ENCODE measurements at places on chromosomes 7 and 10.

GRCh38 chr10:128386231-128386630, 260.0 kb upstream of the MKI67 start:
- DNase-seq: no peak

DNA sequence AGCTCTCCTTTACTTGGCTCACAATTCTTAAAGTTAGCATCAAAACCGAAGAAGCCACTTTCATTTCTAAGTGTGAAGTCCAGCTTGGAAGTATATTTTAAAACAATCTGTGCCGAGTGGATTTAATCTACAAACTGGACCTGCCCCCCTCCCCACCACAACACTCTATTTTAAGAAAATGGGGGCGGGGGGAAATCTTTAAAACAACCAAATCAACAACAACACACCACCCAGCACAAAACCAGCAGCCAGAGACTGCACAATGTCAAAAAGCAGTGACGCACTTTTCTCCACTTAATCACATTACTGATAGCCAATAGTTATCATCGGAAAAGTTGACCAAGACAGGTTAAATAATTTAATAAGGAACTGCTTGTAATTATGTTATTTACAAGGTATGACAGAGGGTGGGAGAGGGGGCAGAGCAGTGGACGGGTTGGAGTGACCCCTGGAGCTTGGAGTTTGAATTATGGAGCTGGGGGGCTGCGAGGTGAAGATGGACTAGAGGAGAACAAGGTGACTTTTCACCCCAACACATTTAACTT, 2.8 kb downstream of the EBF3 start:
- no peak for DNase-seq

GRCh38 chr10:11782793-11783557, 40.2 kb upstream of the PROSER2 start:
- DNase-seq: no peak

- no peak for DNase-seq
Observed at GRCh38 chr7:37149051-37149772, 299.5 kb downstream of the ELMO1 start.

- DNase-seq: no peak
Observed at GRCh38 chr7:84948634-84949033, 238.2 kb downstream of the SEMA3D start.

DNA sequence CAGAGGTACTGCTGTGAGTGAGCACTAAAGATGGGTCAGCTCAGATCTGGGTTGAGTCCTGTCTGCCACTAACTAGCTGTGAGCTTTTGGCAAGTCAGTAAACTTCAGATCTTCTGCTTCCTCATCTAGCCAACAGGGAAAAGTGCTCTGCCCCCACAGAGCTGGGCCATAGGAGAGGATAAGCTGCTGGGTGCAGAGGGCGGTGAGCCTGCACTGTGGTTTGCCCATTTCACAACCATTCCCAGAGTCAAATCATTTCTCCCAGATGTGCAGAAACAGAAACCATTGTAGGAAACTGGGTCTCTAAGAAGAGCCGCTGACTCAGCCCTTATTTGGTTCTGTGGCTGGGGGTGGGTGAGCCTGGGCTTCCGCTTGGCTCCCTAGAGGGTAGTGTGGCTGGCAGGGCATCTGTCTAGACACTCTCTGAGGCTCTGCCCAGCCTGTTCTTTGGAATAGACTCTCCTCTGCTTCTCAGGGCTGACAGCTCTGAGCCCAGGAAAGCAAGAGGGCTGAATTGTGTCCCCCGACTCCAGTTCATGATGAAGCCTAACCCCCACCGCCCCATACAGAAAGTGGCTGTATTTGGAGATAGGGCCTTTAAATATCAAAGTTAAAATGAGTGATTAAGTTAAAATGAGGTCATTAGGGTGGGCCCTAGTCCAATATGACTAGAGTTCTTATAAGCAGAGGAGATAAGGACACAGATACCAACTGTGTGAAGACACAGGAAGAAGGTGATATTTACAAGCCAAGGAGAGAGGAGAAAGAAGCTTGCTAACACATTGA, 29.5 kb upstream of the ARHGAP22 start:
- DNase-seq: peak; percentile 22

DNA sequence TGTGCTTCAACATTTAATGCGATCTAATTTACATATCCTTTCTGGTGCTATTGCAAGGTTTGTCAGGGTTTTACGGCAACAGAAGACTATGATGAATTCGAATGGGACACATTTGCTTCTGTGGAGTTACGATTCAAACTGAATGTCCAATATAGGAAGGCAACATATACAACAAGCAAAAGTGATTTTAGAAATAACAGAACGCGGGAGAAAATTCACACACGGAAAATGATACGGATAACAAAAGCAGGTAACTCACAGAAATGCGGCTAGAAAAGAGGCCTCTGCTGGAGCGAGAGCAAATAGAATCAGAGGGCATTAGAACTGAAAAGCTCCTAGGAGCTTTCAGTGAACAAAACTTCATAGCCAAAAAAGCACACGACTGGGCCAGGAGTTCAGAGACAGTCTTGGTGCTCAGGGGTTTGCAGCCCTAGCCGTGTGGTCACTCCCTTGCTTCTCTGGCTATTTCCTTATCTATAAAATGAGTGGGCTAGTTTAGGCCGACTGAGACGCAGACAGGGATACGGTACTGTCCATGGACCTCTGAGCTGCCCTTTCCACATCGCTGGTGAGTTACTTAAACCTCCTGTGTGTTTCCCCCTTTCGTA, 557 bp upstream of the TAX1BP1 start:
- DNase-seq: no peak

DNA sequence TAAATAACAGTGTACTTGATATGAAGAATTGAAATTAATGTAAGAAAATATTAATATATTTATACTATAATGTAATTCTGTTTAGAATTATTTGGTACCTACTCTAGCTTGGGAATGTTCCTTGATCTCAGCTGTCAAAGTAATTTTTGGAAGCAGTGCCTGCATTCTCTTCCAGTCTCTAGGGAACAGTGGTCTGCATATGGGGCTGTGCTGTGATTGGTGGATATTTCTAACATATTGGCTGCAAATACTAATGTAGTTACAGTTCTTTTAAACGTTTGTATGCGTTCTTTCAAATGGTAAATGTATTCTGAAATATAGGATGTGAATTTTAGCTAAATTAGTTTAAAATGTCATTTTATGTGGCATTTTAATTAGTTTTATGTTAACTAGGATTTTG, 87.2 kb downstream of the PHF14 start:
- no peak for DNase-seq

DNA sequence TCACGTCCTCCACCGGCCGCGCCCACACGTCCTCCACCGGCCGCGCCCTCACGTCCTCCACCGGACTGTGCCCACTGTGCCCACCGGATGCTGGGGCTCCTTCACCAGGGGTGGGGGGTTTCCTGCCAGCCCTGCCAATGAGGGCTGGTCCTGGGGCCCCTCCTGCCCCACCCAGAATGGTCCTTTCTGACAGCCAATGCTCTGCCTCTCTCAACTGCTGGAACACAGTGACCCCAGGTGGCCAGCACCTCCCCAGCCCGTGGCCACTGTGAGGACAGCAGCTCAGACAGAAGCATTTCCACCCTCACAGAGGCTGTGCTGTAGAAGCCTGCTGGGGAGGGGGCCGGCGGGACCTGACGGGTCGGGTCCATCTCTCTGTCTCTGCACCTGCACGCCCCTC, 90.1 kb upstream of the DNAAF5 start:
- no peak for DNase-seq

DNA sequence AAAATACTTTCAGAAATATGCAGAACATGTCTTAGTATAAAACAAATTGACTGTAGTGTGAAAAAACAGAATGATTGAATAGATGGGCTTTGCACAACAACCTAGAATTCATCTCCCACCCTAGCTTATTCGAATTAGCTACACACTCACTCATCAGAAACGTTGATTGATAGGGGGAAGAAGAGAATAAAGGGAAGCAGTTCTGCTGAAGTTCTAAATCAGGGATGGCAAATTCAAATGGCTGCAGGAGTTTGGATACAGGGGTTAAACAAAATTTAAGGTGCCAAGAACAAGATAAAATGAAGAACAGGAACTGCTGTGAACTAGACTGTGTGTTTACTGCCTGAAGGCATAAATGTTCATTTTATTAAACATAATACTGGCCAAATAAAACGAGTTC, 9.0 kb downstream of the CD36 start:
- no peak for DNase-seq

DNA sequence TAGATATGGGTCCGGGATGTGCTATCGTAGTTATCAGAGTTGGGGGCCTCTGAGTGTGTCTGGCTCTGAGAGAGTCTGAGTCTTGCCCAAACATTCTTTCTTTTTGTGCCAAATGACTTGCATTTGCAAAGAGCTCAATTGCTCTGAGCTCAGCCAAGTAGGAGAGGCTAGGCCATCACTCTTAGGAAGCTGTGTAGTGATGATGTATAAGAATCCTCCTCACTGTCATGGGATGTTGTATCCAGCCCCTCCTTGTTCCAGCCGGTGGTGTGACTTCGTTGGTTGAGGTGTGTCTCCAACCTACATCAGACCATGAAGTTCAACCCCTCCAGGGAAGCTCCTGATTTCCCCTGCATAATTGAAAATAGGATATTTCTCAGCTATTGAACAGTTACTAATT, 97.5 kb upstream of the NPS start:
- no peak for DNase-seq

- DNase-seq: no peak
Observed at GRCh38 chr10:69861251-69862240, 59.8 kb downstream of the COL13A1 start.

- no peak for DNase-seq
Observed at GRCh38 chr7:30270921-30271320, 13.5 kb upstream of the ZNRF2 start.

DNA sequence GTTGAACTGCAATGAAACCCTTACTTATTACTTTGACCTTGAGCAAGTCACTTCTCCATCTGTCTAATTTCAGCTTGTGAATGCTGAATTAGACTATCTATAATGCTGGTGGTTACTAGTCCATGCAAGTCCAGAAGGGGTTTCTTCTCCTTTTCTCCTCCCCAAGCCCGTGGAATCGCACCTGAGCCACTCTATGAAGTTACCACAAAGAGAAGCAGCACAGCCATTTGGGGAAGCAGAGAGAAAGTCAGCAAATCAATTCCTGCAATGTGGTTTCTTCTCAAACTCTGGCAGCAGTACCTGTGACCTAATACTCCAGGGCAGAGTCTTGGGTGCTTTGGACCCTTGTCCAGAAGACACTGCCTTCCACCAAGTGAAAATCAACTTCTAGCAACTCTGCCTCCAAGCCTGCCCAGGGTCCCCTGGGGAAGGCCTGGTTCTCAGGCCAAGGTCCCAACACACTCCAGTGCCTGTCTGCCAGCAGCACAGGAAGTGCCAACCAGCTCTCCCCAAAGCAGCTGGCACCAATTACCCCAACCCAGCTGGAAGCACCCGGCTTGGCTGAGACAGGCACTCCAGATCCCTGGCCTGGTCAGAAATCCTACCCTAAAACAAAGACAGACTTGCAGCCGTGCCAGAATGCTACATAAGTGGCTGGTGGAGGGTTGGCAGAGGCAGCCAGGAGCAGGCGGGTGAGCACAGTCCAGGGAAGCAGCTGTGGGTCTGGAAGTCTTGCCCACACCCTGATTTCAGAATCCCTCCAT, 200.3 kb downstream of the LSM5 start:
- no peak for DNase-seq

GRCh38 chr7:157541295-157542067, 204.7 kb downstream of the DNAJB6 start:
- DNase-seq: no peak

- DNase-seq: no peak
Observed at GRCh38 chr7:25122373-25122772, 2.7 kb downstream of the CYCS start.

GRCh38 chr10:130636313-130636930, 500.2 kb downstream of the GLRX3 start:
- no peak for DNase-seq

GRCh38 chr7:149414745-149415390, 46.0 kb downstream of the ZNF777 start:
- DNase-seq: peak; percentile 37

GRCh38 chr7:5557920-5558401, 134.3 kb upstream of the TNRC18 start:
- no peak for DNase-seq

DNA sequence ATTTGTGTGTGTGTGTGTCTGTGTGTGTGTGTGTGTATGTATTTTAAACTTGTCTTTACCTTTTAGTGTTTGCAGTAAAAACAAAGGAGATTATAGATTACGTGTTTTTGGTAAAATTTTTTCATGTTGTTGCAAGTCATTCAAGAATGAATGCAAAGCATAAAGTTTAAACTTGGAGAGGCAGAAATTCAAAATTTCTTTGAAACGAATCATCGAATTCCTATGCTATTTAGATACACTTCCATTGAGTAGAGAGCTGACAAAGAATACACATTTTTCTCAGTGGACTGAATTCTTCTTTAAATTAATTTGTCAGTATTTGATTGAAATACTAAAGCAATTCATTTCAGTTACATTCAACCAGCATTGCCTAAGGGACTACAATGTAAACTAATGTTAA, 66.0 kb upstream of the HDAC9 start:
- DNase-seq: no peak

DNA sequence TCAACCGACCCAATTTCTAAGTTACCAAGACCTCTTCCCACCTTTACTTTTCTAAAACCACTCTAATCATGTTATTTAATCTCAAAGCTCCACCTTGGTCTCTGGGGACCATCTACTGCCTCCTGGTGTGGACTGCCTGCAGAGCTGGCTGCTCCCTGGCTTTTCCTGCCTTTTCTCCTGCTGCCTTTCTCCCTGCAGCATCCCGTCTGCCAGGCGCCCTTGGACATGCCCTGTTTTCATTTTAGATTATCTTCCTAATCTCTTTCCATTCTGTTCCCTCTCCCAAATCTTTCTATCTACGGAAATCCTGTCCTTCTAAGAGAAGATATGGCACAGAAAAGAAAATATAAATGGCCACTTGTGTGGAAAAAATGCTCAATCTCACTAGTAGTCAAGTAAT, 23.1 kb downstream of the TCAF1 start:
- DNase-seq: no peak

GRCh38 chr7:94395141-94396036, 694 bp downstream of the COL1A2 start:
- no peak for DNase-seq

GRCh38 chr10:130935128-130935439, 376.4 kb downstream of the TCERG1L start:
- DNase-seq: no peak

GRCh38 chr10:88987243-88987725, 3.3 kb upstream of the FAS start:
- DNase-seq: no peak

GRCh38 chr7:70694434-70694970, 437.4 kb upstream of the GALNT17 start:
- no peak for DNase-seq

DNA sequence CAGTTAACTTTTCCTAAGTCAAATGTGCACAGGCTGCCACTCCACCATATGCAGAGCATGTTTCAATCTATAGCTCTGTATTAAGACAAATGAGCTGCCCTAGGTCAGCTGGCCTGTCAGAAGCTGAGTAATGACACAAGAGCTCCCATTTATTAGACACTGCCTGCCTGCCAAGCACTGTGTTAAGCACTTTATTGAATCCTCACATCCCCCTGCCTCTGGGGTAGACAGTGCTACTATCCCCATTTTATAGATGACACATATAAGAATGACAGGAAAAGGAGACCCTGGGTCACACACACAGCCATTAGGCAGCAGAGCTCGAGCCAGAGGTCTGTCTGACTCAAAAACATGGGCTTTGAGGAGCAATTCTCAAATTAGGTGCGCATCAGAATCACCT, 179.8 kb upstream of the PDE1C start:
- no peak for DNase-seq

Data from stimulated activated CD8-positive, alpha-beta memory T cell treated with anti-CD3 and anti-CD28 coated beads, Interleukin-15, amount 100 ng/mL, for 4 hours (primary cell).